ENCODE measurements at places on chromosomes 12 and 14.

DNA sequence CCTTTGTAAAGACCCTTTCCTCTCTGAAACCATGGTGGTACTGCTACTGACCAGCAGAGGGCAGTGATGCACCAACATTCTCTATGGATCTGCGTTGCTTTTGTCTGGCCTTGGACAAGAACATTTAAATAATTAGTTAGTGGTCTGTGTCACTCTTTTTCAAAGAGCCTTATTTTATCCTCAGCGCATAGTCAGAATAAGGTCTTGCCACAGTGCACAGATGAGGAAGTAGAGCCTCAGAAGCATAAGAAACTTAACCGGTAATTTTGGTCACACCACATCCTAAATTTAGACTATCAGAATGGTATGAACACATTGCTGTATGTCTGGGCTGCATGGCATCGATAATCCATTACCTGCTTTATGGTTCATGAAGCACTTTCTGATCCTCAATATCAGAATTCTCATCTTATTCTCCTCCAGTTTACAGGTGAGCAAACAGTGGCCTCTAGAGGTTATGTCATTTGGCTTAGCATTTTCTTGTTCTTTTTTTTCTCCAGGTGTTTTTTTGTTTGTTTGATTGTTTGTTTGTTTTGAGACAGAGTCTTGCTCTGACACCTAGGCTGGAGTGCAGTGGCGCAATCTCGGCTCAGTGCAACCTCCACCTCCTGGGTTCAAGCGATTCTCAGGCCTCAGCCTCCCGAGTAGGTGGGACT is 23.7 kb upstream of the IFT81 start:
- DNase-seq = peak; percentile 68

DNA sequence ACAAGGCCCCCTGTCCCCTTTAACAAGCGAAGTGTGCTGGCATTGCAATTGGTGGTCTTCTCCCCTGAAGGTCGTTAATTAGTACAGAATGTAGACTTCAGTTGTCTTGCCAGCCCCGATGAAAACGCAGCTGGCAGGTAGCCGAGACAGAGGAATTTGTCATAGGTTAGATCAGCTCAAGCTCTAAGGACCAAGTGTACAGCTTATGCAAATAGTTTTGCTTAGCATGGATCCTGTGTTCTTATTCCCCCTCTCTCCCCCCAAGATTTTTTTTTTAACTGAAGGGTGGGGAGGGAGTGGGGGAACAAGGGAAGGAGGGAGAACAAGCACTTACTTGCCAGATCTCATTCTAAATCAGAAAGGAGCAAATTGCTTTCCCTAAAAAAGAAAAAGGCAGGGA is 58.6 kb upstream of the PARP11 start:
- no peak for DNase-seq

DNA sequence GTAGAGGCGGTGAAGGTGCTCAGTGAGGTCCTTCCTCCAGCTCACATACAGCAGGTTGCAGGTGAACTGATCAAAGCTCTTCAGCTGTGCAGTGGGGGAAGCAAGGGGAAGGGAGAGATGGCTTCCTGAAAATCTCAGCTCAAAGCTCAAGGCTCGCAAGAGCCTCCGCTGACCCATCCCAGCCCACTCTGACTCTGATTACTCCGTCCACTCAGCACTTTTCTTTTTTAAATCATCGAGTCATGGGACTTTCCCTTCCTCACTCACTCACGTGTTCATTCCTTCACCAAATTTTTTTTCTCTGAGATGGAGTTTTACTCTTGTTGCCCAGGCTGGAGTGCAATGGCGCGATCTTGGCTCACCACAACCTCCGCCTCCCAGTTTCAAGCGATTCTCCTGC is 4.7 kb downstream of the ABCD4 start:
- DNase-seq = no peak

DNA sequence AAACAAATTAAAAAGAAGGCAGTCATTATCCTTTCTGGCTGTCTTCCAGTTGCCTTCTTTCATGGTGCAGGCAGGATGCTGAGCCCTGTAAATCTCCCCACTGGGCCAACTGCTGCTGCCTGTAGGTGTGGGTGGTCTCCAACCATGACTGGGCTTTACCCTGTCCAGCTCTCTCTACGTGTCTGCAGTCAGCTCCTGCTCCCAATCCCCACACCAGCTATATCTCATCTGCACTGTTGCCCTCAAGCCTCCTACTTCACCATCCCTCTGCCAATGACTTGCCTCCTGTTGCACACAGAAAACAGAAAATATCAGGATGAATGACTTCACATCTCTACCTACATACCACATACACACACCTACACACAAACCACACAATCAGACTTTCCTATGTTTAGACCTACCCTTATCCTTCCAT is 39.7 kb upstream of the PSMA6 start:
- no peak for DNase-seq

- no peak for DNase-seq
Measured at GRCh38 chr12:31751085-31751484, 22.3 kb upstream of the AMN1 start.

GRCh38 chr14:92792885-92793284 is 1.2 kb upstream of the GOLGA5 start:
- no peak for DNase-seq

DNA sequence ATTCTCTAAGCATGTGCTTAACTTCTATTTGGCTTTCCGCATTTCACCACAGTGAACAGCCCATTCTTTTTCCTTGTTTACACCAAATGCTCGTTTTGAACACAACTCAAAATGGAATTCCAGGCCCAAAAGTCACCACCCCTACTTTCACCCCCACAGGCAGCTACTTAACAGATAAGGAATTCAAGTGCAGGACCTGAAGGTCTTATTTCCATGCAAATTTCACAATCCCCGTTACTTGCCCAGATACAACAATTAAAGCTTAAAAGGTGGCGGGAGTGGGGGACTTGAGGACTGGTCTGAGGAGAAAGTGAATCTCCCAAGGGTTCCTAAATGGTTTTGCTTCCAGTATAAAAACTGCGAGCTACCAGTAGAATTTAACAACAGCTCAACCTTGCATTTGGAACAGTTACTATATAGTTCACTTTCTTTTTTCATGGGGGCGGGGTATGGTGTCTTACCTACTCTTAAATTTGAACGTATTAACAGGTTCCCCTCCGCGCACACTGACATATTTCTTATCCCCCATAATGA is 3.7 kb downstream of the USP44 start:
- no peak for DNase-seq

- no peak for DNase-seq
Measured at GRCh38 chr12:89231686-89232085, 120.6 kb downstream of the DUSP6 start.

GRCh38 chr14:105085766-105086165 is 20.5 kb upstream of the GPR132 start:
- no peak for DNase-seq

- no peak for DNase-seq
Measured at GRCh38 chr12:23540572-23540971, 408.9 kb downstream of the SOX5 start.

- DNase-seq = no peak
Measured at GRCh38 chr14:66404051-66404545, 82.1 kb upstream of the CCDC196 start.

- DNase-seq = no peak
Measured at GRCh38 chr14:93099643-93100042, 16.1 kb downstream of the ITPK1 start.

DNA sequence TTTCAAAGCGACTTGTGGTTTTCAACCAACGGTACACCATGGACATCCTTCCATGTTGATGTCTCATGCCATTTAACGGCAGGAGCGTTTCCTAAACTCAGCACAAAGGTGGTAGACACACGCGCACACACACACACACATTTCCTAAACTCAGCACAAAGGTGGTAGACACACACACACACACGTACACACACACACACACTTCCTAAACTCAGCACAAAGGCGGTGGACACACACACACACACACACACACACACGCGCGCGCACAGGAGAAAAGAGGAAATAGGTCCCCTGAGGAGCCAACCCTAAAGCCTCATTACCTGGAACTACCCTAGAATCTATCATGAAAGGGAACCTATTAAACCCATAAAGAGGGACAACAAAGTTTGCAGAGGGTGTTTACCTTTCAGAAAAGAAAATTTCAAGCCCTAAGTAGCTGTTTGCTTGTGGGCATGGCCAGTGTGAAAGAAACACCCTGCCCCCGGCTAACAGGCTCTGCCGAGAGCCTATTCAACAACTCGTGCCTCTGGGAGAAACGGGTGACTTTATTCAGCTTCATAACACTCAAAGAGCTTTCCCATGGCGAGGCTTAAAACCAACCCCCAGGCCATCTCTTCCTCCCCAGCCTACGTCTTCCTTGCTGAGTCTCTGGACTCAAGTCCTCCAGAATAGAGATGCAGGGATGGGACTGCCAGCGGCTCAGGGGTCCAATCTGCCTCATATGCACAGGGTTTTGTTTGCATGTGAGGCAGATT is 31.8 kb downstream of the SLC8B1 start:
- no peak for DNase-seq

DNA sequence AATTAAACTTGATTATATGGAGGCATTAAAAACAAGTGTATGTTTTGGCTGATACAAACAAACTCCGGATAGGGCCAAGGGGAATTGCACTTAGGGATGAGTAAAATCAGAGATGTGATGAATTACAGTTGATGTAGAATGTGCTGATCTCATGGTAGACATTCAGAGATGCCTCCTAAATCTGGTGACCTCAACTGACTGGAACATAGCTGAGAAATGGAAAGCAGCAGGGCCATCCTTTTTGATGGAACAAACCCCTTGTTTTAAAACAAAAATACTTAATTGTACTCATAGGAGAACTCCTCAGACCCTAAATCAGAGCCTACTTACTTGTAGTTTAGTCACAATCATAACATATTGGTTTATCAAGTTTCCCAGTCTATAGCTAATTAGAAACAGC is 122.8 kb downstream of the C12orf75 start:
- DNase-seq = no peak

GRCh38 chr12:61894168-61894567 is 366.0 kb upstream of the USP15 start:
- DNase-seq = no peak

GRCh38 chr14:77238356-77238755 is 32.6 kb downstream of the NGB start:
- DNase-seq = no peak

- no peak for DNase-seq
Measured at GRCh38 chr12:79351251-79351650, 339.5 kb downstream of the PAWR start.

DNA sequence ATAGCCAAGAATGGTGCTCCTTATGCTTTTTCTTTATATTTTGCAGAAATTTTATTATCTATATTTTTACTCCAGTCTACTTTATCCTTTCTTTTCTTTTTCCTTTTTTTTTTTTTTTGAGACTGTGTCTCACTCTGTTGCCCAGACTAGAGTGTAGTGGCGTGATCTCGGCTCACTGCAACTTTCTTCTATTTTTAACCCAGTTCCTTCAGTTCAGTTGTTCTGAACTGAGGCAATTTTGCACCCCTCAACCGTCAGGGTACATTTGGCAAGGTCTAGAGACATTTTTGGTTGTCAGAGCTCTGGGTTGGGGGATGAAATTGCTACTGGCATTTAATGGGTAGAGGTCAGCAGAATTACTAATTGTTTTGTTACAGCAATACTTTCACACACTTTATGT is 75.7 kb downstream of the DIP2B start:
- no peak for DNase-seq

DNA sequence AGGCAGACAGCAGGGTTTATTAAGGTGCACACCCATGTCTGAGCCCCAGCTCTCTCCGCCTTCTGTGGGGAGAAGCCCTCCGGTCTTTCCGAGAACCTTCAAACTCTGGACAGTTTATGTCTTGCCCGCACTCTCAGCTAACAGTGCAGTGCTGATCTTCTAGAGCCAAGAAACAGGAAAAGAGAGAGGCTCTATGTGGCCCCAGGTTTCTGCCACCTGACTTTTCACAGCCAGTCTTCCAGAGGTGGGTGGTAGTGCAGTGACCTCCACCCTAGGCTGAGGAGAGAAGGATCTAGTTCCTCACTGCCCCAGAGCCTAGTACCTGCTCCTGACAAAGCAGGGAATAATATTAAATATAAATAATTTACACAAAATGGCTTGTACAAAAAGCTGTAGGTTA is 4.0 kb upstream of the SLC22A17 start:
- DNase-seq = no peak

GRCh38 chr12:109389146-109389545 is 41.4 kb downstream of the MYO1H start:
- DNase-seq = peak; percentile 6

GRCh38 chr12:1281683-1282366 is 290.8 kb downstream of the ERC1 start:
- no peak for DNase-seq

DNA sequence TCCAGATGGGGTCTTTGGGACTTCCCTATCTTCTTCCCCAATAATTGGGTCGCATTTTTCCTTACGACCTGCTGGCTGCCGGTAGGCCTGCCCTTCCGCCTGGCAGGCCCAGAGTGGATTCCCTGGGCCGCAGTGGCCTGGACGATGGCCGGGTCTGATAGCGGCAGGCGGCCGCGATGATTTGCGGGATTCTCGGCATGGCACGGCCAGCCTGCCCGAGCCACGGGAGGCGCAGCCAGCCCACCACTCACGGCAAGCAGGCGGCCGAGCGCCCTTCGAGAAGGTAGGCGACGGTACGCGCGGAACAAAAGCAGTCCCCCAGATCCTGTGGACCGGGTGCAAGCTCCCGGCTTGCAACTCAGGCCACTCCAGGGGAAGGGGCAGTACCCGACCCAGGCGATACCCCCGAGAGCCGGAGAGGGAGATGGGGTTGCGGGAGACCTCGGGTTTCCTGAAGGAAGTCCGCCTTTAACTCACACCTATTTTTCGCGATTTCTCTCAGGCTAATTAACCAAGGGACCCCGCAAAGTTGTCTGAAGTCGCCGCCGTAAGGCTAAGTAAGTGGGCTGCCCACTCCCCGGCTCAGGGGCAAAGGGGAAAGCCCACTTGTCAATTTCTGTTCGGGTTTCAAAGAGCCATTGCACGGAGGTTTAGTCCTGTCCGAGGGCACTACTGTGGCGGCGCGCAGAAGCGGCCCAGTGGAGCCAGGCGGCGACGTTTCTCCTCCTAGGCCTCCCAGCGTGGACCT is 1.4 kb upstream of the GSC start:
- DNase-seq = no peak

DNA sequence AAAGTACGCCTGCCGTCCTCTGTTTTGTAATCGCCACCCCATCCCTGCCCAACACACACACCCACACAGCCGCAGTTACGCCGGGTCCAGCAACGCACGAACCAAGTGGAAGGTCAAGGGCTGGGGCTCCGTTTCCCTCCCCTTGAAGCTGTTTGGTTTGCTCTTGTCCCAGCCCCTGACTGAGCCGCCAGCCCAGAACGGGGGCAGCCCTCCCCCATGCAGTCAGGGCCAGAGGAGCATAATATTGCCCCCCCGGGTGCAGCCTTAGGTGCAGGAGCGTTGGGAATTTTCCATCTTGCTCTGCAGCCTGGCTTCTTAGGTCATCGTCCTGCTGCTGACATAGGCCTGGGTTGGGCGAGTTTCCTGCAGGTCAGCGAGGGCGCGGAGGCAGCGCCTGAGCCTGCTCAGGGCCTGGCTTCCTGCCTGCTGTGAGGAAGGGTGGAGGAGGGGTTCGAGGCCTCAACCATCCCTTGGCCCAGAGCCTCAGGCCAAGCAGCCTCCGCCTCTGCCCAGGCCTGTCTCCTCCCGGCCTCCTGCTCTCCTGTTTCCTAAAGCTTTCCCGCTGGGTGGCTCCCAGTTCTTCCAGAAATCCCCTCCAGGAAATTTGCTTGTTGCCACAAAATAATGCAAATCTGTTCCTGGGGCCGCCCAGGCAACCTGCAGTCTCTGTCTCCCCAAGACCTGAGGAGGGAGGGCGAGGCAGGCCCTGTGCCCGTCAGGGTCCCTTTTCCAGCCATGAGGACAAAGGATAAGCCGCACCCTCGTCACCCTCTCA is 44.5 kb downstream of the PSMA6 start:
- no peak for DNase-seq
